HS-5 (cell line): ENCODE measurements at places on chromosomes 13 and 19.
A peak's percentile ranks its signal among the peaks of the same experiment; 100 is the strongest.

DNA sequence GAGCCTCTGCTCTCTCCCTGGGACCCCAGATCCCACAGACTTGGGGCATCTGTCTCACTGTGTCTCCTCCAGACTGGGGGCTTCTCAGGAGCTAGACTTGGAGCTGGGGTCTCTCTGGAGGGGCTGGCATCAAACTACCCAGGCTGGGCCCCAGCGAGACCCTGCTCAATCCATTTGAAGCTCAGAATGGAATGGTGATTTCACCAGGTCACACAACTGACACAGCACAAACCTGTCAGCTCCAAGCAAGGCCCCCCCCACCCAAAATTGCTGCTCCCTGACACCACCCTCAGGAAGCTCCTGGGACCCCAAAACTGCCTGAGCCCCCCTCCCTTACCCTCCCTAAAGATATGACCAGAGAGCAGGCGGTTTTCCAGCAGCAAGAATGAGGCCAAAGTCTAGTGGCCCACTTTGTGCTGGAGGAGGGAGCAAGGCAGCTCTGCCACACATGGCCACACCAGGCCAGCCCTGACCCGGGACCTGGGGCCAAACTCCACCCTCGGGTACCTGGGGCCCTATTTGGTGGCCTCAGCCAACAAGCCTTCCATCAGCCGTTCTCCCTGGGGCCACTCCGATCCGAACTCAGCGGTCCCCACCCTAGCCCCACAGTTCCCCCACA lies 2.4 kb downstream of the NR2F6 start:
- DNase-seq, result no peak

GRCh38 chr13:60211548-60211947 lies 47.8 kb upstream of the DIAPH3 start:
- no peak for DNase-seq

DNA sequence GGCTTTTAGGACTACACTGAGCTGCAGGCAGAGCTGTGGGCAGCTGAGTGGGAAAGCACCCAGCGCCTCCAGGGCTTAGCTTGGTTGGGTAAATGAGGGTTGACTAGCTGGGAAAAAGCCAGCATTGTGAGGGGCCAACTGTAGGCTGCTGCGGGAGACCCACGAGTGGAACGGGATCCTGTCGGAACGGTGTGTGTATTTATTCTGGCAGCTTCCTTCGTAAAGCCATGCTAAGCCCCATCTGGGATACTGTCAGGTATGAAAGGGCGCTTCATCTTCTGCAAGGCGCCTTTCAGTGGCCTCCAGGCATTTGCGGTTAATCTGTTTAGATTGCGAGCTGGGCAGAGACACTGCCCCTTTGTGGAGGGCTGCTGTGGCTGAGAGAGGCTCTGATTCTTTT lies 39.5 kb upstream of the CNMD start:
- DNase-seq, result no peak

DNA sequence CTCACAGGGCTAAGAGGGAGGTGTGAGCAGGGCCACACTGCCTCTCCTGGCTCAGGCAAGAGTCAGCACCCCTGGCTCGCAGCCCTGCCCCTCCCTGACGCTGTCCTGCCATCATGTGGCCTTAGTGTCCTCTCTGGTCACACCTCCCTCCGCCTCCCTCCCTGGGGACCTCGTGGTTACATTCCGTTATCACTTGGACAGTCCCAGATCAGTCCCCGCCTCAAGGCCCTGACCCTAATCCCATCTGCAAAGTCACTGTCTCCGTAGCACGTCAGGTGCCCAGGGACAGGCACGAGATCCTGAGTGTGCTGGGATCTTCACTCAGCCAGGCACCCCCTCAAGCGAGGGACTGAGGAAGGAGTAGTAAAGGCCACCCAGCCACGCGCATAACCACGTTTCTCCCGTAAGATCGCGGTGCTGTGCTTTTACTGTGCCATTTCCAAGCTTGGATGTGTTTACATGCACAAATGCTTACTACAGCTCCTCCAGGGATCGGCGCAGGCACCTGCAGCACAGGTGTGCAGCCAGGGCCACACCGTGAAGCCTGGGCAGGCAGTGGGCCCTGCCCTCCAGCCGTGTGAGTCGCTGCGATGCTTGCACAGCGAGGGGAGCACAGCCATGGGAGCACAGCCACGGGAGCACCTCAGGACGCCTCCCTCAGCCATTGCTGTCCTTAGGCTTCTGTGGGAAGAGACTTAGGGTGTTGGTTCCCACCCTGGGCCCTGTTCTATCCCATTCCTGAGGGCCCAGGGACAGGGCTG lies 10.7 kb upstream of the TMEM255B start:
- no peak for DNase-seq

DNA sequence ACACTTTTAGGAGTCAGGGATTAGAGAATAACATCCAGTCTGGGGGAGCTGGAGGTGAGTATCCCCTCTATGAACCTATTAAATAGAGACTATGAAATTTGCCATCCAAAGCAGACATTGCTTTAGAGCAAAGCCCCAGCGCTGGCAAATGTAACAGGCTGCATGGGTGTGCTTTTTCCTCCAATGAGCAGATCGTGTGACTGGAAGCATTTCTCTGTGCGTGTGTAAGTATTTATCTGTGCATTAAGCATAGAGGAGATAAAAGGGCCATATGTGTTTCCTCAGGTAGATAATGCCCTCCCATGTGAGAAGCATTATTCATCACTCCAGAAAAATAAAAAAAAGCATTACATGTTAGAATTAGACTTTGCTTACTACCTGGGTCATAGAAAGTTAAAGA lies 924 bp downstream of the TNFSF13B start:
- DNase-seq, result no peak

DNA sequence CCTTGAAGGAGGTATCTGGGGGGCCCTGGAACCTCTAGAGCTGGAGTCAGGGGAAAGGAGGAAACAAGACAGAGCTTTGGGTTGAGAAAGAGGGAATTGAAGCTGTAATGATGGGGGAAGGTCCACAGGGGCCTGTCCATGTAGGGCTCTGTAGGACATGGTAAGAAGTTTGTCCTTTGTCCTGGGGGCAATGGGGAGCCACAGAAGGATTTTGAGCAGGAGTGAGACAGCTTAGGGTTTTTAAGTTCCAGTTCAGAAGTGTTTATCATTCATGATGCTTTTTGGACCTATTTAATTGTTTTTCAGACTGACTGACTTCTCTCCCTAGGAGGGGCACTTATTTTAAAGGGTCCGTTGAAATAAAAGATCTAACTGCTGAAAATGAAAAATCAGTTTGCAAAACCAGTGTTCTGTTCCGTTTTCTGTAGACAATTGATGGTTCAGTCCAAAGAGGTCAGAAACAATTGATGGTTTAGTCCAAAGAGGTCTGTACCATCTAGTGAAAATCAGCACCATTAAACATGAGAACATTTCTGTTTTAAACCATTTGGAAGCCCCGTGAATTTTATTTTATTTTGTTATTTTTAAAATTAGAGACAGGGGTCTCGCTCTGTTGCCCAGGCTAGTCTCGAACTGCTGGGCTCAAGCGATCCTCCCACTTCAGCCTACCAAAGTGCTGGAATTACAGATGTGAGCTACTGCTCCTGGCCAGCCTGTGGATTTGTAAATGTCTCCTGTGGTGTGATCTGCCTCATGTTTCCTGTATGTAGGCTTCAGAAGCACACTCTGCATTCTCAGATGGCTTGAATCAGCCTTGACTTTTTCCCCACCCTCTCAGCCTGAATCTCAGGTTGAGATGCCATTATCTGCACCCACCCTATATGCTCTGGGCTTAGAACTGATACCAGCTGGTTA lies 8.4 kb downstream of the PLD3 start:
- no peak for DNase-seq

GRCh38 chr19:22612316-22612715 lies 21.8 kb upstream of the ZNF492 start:
- no peak for DNase-seq

DNA sequence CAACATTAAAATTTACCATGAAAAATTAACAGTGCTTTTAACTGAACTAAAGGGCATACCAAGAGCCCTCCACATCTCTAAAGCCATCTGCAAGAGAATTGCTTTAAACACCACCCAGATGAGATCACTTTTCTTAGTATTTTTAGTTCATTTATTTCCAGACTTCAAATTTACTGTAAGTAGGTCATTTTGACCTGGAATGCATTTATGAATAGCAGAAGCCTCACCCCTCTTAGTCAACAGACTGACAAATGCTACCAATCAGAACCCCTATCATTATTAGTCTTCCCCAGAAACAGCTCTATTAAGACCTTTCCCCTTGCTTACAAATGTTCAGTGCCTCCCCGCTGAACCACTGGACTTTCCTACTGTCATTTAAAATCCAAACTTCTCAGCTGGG lies 27.3 kb downstream of the RUBCNL start:
- no peak for DNase-seq

DNA sequence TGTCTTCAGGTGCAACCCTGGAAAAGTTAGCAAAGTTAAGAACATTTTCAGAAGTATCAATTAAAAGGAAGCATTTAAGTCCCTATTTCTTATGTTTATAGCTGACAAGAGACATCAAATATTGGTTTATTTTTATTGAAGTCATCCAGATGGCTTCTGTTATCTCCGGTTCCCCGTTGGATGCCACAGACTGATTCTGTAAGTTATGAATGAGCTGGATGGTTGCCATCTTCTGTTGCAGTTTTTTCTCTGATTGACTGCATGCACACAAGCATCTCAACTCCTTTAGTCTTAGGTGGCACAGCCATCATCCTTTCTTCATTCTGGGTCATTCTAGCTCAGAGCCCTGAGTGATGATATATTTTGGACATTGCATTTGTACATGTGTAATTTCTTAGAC lies 10.6 kb upstream of the OXGR1 start:
- DNase-seq, result no peak

- DNase-seq, result no peak
Observed at GRCh38 chr19:50434525-50434924, 1.8 kb downstream of the MYBPC2 start.

- DNase-seq, result no peak
Observed at GRCh38 chr13:66879988-66880387, 350.1 kb downstream of the PCDH9 start.

- no peak for DNase-seq
Observed at GRCh38 chr19:31801611-31802010, 452.4 kb upstream of the TSHZ3 start.

GRCh38 chr13:67855741-67856238 lies 625.7 kb upstream of the PCDH9 start:
- no peak for DNase-seq

GRCh38 chr19:5580161-5580571 lies 12.4 kb upstream of the TINCR start:
- DNase-seq, result no peak

- no peak for DNase-seq
Observed at GRCh38 chr19:1383017-1383311, 743 bp upstream of the NDUFS7 start.

- peak; percentile 20 for DNase-seq
Observed at GRCh38 chr19:33350538-33351309, 22.8 kb upstream of the CEBPG start.

DNA sequence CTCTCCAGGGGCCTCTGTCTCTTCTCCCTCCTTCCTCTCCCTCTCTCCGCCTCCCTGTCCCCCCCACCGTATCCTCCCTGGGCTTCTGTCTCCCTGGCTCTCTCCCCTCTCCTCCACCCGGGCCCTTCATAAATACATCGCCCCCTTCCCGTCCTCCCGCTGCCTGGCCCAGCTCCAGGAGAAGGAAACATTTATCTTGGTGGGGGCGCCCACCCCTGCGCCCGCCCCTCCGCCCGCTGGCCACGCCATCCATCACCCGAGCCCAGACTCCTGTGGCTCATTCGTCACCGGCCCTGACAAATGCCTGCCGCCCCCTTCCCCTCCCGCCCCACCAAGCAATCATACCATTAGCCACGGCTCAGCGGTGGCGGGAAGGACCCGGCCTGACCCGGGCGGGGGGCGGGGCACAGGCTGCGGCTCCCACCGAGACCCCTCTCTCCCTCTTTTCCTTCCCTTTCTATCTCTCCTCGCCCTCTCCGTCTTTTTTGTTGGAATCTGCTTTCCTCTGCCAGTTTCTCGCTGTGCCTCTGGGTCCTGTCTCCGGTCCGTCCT lies 2.6 kb upstream of the MEIS3 start:
- DNase-seq, result no peak

- no peak for DNase-seq
Observed at GRCh38 chr13:44292545-44292944, 81.1 kb upstream of the SERP2 start.

DNA sequence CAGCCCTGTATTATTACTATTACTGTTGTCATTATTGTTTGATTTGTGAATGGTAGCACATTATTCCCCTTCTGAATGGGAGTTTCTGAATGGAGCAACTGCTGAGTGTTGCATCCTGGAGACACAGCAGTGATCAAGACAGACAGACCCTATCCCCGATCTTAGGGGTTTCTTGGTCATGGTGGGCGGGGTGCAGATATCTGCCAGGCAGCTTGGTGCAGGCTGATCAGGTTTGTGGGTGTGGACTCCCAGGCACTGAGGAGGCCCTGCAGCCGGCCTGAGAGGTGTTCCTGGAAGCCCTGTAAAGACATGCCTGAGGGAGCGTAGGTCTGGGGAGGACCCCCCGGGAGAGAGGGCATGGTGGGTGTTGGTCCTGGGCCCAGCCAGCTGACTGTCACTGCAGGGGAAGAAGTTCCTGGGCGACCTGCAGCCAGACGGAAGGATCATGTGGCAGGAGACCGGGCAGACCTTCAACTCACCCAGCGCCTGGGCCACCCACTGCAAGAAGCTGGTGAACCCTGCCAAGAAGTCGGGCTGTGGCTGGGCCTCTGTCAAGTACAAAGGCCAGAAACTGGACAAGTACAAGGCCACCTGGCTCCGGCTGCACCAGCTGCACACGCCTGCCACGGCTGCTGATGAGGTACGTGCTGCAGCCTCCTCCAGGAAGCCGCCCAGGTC lies 2.1 kb downstream of the MPND start:
- DNase-seq, result no peak

DNA sequence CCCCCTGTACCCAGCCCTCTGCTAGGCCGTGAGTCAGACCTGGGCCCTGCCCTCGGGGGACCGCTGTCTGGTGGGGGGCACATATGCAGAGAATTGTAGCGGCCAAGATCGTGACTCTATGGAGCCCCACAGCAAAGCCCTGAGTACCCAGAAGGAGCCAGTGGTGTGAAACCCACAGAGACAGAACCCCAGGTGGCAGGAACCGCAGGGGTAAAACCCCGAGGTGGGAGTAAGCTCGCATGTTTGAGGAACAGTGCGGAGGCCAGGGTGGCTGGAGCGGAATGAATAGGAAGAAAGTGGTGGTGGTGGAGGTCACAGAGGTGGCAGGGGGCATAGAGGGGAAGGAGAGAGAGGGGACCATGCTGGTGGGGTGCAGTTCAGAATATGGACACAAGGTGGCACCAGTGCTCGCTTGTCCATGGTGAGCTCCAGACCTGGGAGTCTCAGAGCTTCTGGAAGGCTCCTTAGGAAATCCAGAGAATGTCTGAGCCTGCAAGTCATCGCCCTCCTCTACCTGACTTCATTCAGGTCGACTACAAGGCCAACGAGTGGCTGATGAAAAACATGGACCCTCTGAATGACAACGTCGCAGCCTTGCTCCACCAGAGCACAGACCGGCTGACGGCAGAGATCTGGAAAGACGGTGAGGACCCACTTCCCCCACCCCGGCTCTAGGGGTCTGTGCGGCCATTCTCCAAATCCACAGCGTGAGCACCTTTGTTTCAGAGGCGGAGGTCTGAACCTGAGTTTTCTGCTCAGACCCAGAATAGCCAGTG lies 48.9 kb downstream of the MYH14 start:
- DNase-seq, result no peak

GRCh38 chr19:1087813-1088415 lies 7.3 kb downstream of the POLR2E start:
- no peak for DNase-seq
